ENCODE measurements at places on chromosomes 12 and 14.

GRCh38 chr12:71197460-71197859 lies 39.7 kb upstream of the TSPAN8 start:
- DNase-seq, result no peak

DNA sequence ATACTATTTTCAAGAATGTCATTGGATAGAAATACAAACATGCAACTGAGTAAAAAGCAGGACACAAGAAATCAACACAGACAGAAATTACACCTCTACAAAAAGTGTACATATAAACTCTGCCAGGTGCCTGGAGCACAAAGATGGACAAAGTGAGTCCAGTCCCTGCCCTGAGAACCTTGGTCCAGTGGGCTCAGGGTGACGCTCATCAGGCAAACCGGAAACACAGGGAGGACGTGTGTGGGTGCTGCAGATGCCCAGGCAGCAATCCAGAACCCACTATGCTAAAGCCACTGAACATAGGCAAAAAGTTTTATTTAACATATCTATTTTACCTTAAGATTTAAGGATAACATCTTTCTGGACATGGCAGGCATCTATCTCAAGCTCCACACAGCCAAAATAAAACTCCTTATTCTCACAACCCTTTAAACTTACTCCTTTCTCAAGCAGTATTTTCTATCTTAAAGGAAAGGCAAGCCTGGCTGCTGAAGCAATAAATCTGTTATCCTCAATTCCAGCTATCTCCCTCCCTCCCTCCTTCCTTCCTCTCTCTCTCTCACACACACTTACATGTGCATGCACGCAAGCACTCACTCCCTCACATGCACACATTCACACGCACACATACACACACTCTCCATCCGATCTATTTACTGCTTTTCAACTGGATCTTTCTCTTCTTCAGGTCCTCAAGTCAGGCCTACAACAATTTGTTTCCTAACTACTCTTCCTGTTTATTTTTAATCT lies 10.2 kb downstream of the PPP1R13B start:
- DNase-seq, result no peak

GRCh38 chr12:98686603-98687002 lies 41.5 kb downstream of the APAF1 start:
- DNase-seq, result no peak

- DNase-seq, result no peak
These were observed 48.3 kb upstream of the KCNMB4 start for GRCh38 chr12:70317781-70318180.

- DNase-seq, result peak; percentile 64
These were observed at the start of gene ARHGAP5 for GRCh38 chr14:32077081-32078022. TSS of gene ARHGAP5 (plus strand) at chr14:32077304. CDS start at chr14:32090670, 13,366 bp downstream.

GRCh38 chr14:92625213-92625612 lies 111.6 kb downstream of the RIN3 start:
- no peak for DNase-seq

DNA sequence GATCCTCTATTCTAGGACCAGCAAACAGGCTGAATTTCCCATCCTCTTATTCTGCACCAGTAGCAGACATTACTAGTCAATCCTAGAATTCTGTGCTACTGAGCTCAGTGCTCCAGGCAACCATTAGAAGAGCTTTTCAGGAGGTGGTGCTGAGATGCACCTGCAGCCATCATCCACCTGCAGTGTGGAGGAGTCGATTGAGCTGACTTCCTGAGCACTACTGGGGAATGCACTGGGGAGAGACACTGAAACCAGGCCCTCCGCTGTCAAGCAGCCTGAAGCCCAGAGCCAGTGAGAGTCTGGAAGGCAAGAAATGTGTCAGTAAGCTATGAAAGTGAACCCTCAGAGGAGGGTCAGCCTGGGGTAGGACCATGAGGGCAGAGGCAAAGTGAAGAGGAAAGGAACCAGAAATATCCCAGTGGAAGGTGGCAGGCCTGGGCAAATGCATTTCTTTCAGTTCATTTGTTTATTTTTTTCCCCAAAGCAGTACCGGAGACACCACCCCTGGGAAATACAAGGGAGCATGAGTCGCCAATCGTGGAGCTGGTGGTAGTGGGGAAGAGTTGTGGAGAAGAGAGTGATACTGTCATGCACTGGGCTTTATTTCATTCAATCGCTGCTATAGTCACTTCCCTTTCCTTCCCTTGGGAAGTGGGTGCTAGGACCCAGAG lies 23.0 kb upstream of the SERPINA4 start:
- DNase-seq, result no peak

DNA sequence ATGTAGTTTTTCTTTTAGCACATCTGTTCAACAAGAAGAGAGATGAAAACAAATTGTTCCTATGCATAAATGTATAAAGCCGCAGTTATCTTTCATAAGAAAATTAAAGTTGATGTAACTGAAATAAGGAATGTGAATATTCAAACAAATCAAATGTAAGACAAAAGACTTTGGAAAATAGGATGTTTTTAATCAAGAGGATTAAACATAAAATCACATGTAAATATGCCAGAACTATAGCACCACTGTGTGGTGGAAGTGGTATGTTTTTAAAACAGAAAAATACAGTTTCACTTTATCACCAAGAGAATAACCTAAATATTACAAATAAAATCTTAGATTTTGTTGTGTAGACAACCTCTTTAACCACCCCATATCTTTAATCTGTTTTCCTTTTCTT lies 40.4 kb downstream of the CAPS2 start:
- no peak for DNase-seq

DNA sequence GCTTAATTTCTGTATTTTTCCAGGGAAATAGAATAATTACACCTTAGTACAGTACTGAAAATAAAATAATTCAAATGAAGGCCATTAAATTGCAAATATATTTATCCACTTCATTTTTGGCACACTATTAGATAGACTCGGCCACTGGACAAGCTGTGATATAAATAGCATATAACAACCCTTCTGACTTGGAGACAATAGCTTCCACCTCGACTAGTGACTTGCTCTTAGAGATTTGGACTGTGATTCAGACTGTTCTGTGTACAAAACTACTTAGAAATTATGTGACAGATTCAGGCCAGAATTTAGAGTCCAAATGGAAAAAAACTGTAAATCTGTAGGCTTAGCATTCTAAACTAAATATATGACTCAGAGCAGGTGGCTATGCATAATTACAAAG lies 949.9 kb downstream of the LRFN5 start:
- no peak for DNase-seq

DNA sequence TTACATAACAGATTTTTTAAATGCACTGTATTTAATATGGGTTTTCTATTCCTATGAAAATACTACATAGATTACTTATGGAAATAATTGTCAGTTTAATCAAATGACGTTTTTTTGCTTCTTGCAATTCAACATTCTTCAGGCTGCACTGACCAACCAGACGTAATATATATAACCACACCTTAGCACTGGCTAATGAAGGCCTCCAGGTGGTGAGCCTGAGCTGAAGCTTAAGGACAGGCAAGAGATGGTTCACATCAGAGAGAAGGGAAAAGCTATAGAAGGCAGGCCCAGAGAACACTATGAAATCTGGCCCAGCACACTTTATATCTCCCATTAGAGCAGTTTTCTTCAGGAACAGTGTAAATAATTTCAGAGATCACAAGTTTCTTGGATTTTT lies 2.8 kb upstream of the MDGA2 start:
- DNase-seq, result no peak

DNA sequence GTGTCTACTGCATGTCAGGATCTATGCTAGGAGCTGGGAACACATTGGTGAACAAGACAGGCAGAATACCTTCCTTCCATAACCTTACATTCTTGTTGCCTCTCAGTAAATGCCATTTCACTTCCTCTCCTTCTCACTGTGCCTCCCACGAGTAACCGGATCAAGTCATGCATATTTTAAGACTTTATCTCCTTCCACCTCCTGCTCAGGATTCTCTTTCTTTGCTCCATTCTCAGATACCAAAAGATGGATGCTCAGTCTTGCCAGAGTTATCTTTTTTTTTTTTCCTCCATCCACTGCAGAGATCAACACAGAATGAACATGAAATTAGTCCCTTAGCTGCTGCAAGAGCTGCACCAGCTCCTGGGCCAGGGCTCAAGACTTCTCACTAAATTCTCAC lies 20.0 kb upstream of the APPL2 start:
- DNase-seq, result no peak

- DNase-seq, result no peak
These were observed 44.7 kb upstream of the USP15 start for GRCh38 chr12:62215506-62215905.

- no peak for DNase-seq
These were observed 105.1 kb downstream of the C12orf50 start for GRCh38 chr12:87924149-87924548.

- no peak for DNase-seq
These were observed 11.5 kb downstream of the C1S start for GRCh38 chr12:7072035-7072434.

GRCh38 chr12:56247923-56248322 lies 10.3 kb downstream of the ANKRD52 start:
- DNase-seq, result no peak

DNA sequence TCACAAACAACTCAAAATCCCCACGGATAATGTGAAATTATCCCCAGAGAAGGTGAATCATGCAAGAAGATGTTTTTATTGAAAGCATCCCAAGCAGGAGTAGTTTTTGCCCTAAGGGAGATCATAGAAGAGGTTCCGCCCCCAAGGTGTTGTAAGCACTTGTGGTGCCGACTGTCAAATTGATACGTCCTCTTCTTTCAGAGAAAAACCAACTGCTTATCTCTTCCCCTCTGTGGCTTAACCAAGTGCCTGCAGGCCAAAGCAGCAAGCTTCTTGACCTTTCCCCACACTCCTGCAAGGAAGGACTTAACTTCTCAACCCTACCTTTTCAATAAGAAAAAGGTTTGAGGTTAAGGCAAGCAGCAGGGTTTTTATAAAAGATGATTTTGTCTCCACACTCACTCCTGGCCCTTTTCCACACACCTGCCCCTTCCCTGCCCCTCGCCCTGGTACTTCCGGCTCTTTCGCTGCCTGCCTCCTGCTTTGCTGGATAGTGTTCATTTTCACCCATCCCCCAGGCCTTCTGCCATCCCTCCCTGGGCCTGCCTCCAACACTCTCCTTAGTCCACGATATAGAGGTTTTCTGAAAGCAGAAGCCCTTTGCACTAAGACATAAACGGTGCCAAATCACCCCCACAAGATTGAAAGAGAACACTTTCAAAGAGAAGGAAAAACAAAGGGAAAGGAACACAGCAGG lies 114.5 kb downstream of the EGLN3 start:
- DNase-seq, result no peak

DNA sequence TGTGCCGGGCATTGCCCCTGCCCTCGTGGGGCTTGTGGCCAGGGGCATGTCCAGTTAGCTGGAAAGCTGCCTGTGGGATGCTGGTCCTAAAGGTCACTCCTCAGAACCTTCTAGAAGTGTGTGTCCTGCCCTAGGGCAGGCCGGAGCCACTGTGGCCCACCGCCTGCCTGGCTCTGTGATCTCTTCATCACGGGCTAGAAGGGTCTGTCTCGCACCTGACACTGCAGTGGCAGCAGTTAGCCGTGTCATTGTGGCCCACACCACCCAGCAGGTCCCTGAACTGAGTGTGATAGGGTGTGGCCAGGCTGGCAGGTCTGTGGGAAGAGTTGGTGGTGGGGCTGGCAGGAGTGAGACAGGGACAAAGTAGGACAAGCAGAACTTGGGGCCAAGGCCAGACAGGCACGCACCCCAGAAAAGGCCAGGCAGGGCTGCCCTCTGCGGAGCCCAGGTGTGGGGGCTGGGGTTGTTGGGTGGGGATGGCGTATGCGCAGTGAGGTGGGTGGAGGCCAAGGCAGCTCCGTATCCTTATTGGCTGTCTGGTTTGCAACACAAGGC lies 41.2 kb downstream of the ADGRD1 start:
- no peak for DNase-seq

DNA sequence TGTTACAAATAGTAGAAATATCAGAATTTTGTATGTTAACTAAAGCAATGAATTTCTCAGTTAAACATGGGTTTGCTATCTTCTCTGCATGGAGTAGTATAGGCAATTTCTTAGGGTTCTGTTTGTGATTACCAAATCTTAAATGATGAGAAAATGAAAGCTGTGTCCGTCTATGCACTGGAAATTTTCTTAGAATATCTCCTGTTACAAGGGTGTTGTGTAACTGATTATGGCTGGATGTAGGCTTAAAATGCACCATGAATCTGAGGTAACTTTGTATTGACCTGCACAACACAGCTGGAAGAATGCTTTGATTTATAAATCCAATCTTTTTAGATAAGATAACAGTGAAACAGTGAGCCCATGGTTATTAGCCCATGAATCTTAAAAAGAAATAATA lies 17.8 kb downstream of the TRIP11 start:
- no peak for DNase-seq

- peak; percentile 85 for DNase-seq
These were observed 2.1 kb downstream of the DDN start for GRCh38 chr12:48996794-48997718.

GRCh38 chr14:50362764-50363713 lies 33.6 kb downstream of the CDKL1 start:
- no peak for DNase-seq

GRCh38 chr12:131122631-131123030 lies 168.9 kb downstream of the ADGRD1 start:
- DNase-seq, result peak; percentile 31

DNA sequence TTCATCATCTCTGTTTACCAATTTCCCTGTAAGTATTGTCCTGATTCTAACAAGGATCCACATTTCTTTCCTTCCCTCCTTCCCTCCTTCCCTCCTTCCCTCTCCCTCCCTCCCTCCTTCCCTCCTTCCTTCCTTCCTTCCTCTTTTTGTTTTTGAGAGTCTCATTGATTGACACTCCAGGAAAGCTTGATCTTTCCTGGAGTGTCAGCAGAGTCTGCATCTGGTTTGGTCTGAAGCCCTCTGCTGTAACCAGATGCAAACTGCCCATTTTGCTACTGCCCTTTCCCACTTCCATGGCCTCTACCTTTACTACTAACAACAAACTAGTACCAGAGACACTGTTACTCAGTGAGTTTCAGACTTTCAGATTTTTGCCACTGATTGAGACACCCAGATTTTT lies 14.4 kb upstream of the OR6C65 start:
- DNase-seq, result no peak

DNA sequence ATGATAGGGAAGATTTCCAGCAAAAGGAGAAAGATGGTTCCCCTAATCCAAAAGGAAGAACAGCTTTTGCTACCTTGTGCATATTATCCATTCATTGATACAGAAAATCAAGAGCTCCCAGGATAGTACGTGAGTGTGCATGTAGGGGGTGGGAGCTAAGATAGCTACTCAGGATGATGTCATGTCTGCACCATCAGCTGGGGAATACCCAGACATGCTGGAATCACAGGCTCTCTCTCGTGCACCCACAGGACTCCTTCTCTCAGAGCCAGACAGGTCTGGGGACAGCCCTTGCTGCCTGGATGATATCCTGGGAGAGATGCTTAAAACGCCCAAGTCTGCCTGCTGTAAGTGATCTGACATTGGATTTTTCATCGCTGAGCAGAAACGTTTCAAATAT lies 38.9 kb downstream of the FOXN3 start:
- DNase-seq, result no peak

DNA sequence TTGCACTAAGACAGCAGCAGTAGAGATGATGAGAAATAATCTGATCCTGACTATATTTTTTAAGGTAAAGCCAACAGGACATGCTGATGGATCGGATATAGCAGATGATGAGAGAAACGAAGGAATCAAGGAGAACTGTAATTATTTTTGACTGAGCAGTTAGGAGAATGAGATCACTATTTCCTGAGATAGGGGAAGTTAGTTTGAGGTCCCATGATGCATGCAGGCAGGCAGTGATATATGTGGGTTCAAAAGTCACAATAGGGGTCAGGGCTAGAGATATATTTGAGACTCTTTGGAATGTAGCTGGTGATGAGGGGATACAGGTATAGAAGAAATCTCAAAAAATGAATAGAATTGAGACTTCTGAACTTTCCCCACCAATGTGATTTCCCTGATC lies 107.6 kb downstream of the GTF2A1 start:
- DNase-seq, result no peak
